Aorta (tissue), 5 donors: ENCODE measurements at places on chromosomes 6 and 20. TPM values are rescaled to one million over a fixed set of nuclear protein-coding genes. Genes with fewer than 3 reads are reported as not detected.

GRCh38 chr20:47351643-47352331, 4.7 kb downstream of the ZMYND8 start:
- no peaks in the 10 kb centered on the region for H3K36me3 ChIP-seq
- no peaks in the 10 kb centered on the region for H3K27me3 ChIP-seq
- peak overlapping the region; percentile 54 for H3K27ac ChIP-seq
- no peak for DNase-seq
- peaks cover 9% of the 10 kb centered on the region for H3K4me1 ChIP-seq

DNA sequence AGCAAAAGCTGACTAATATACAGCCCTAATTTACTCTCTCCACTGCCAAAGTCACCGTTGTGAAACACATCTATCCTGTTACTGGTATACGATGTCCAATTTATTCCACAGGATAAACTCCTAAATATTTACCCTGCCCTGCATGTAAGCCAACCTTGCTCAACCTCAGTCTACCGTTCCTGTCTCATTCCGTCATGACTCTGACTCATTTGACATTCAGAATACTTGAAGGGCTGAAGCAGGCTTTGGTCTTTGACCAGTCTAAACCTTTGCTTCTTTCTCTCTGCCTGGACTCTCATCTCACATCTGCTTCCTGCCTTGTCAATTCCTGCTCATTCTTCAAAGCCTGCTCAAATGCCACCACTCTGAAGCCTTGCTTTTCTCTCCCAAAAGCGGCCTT, 157.5 kb downstream of the SCP2D1 start:
- DNase-seq: no peak
- no peaks in the 10 kb centered on the region for H3K27me3 ChIP-seq
- no peaks in the 10 kb centered on the region for H3K36me3 ChIP-seq
- H3K4me1 ChIP-seq: no peaks in the 10 kb centered on the region
- no peak overlapping the region for H3K4me3 ChIP-seq

FKBP1C gene
- 1.6 TPM for total RNA-seq

SLC16A10 gene
- 13.1 TPM for total RNA-seq

ABHD16B gene
- total RNA-seq: not detected

CST9L gene
- total RNA-seq: not detected

RIPOR3 gene
- total RNA-seq: 8.0 TPM
